ENCODE measurements at places on chromosomes 16 and 17. TPM values are rescaled to one million over a fixed set of nuclear protein-coding genes. Genes with fewer than 3 reads are reported as not detected.

The CRYBA1 gene
- total RNA-seq: not detected

DNA sequence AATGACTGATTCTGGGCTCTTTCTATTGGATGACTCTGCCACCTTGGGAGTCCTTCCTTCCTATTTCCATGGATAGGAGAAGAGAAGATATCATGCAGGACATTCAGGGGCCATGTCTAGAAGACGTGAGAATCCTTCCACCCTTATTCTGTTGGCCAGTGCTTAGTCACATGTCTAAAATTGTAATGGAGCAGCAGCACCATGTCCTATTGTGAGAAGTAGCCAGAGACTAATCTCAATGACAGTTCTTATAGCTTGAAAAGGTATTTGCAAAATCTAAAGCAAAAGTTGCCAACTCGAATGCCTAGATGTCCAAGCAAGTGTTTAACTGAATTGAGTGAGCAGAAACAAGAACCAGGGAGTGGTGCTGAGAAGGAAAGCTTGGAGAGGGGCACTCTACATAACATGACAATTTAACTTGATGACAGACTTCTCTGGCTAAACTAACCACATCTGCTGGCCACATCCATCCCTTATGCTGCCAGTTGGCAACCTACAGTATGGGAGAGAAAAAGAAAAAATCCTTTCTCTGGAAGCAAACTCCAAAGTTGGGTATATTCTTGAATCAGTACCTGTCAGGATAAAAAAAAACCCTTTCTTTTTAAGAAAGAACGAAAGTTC, 225.7 kb downstream of the CDH13 start:
- no peak overlapping the region for H3K27ac ChIP-seq

DNA sequence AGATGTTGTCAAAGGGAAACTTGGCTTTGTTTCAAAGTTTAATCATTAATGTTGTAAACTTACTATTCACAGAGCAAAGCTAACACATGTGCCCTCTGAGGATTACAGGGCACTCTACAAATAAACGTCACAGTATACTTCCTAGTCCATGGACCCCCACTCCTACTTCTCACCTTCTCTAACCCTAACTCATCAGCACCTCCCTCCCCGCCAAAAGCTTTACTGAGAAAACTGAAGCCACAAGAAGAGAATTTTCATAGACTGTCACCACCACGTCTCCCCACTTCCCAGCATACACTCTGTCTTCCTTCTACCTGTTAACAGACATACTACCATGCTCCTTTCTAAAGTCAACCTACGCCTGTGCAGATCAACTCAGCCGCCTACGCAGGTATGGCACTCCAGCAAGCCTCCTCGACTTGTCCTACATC, 29.0 kb downstream of the HELZ start:
- no peaks in the 10 kb centered on the region for H3K27me3 ChIP-seq
- H3K36me3 ChIP-seq: peaks cover 6% of the 10 kb centered on the region
- H3K27ac ChIP-seq: no peak overlapping the region
- H3K4me3 ChIP-seq: no peak overlapping the region

DNA sequence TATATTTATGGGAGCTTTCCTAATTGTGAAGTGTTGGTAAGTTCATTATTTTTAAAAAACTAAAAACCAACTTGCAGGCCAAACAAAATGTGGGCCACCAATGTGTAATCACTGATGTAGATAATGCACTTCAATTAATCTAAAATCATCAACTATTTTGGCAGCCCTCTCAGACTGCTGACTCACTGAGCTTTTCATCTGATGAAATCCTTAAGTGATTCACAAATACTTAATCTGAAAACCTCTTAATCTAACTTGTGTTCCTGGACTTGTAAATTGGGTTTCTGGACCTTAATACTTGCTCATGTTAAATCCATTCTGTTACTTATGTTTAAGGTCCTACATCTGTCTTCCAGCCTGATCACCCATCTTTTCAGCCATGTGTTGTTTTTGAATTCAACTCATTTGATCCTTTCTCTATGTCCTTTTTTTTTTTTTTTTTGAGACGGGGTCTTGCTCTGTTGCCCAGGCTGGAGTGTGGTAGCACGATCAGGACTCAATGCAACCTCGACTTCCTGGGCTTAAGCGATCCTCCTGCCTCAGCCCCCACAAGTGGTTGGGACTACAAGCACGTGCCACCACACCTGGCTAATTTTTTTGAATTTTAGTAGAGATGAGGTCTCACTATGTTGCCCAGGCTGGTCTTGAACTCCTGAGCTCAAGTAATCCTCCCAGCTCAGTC, 39.0 kb downstream of the PRKCB start:
- no peak for DNase-seq
- no peaks in the 10 kb centered on the region for H3K27me3 ChIP-seq
- no peak overlapping the region for H3K27ac ChIP-seq
- H3K4me1 ChIP-seq: no peaks in the 10 kb centered on the region
- no peak overlapping the region for H3K4me3 ChIP-seq
- H3K36me3 ChIP-seq: no peaks in the 10 kb centered on the region
